ENCODE measurements at places on chromosomes 11 and 22.

GRCh38 chr11:72072348-72072747, 8.0 kb downstream of the NUMA1 start:
- DNase-seq: no peak

- DNase-seq: no peak
Measured at GRCh38 chr11:108220721-108221336, 1.6 kb downstream of the NPAT start.

DNA sequence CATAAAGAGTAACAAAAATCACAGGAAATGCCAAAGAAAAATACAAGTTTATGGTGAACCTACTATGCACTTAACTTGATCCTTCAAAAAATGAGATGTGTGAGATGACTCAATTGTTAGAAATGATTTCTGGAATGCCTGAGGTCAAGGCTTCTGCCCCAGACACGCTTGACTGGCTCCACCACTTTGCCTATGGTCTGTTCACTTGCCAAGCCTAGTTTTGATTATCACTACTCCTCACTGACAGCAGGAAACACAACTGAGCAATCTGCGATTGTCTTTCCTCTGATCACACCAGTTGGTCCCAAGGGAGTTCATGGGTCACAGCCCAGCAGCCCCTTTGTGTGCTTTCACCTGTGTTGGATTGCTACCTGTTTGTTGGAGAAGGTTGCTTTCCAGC, 20.6 kb upstream of the PRDM10 start:
- DNase-seq: no peak

DNA sequence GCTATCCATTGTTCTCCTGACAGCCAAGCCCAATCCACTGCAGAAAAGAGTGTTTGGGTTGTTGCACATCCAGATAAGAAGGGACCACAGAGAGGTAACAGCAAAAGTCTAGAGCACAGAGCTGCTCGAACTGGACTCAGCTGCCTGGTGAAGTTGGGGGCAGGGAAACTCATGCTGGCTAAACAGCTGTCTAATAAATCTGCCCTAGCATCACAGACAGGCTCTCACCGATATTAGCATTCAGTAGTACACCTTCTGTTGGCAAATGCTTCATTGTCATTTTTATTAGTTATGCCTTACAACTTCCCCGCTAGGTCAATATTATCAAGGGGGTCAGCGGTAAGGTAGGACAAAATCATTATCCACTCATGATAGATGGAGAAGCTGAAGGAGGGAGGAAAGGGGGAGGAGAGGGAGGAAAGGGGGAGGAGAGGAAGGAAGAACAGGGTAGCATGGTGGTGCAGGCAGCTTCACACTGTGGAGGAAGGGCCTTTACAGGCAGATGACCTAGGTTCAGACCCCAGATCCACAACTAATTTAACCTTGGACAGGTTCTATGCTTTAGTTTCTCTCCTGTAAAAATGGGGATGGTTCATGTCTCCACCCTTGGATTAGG, 102.7 kb downstream of the LARGE1 start:
- no peak for DNase-seq

DNA sequence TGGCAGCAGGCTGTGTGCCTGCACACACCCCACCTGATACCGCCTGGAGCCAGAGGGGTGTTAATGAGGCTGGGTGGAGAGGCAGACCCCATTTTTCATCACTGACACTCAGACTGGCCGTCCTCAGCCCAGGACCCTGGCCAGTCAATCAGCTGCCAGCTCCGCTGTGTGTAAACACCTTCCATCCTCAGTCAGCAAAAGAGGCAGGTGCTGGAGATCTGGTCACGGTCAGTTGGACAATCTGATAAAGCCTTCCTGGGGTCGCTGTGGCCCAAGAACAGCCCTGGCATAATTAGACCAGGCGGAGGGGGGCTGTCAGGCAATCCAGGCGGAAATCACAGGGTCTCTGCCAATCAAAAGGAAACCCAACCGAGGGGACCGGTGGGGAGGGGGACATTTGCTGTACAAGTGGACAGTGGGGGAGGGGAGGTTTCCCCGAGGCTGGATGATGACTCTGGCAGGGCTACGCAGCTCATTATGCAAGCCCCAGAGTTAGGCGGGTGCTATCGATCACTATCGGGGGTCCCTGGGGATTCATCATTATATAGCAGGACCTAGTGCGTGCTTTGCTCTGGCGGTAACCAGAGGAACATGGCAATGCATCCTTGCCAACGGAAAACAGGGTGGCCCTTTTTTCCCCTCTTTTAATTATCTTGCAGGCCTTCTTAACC, 72.9 kb downstream of the ABTB2 start:
- no peak for DNase-seq

DNA sequence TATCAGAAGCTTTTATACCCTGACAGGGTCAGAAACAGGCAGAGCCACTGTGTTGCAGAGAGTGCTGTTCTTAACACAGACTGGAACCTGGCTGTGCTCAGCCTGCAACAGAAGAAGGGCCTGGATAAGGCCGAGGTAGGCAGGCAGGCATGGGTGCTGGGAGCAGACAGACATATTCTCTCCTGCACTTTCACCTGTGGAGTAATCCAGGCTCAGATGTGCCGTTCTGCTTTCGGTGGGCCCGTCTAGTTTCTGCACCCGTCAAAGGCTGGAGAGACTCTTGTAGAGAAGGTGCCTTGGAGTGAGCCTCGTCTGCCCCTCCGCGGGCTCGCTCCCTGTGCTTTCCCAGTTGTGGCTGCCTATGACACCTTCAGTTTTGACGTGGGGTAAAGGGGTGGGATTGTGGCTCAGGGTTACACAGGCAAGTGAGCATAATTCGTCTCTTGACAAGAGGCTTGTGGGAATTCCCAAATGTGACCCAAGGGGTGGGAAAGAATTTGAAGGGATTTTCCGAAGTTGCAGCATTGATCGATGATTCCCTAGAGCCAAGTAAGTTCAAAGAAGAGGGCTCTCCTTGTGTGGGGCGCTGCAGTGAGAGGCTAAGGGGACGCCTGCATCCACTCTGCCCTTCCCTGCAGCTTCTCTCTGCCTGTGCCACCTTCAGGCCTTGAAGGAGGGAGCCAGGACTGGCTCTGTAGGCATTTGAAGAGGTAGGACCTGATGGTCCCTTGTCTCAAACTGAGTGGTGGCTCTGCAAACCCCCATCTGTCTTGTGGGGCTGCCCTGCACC, 16.2 kb upstream of the ST3GAL4 start:
- no peak for DNase-seq

DNA sequence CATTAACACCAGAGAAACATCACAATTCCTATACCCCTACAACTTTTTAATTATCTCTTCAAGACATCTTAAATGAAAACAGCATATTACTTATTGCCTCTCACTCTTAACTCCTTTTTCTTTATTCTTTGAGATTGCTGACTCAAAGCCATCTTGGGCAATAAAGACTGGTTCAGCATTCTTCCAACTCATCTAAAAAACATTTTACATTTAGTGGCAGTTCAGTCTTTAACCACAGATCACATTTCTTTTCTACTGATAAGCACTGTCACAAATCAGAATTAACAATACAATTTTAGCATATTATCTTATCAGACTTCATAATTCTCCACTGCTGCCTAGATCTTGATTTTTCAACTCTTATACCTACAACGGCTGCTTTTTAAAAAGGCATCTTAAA, 34.0 kb downstream of the SIK3 start:
- no peak for DNase-seq

GRCh38 chr22:46044621-46045458, 67.9 kb upstream of the WNT7B start:
- no peak for DNase-seq

DNA sequence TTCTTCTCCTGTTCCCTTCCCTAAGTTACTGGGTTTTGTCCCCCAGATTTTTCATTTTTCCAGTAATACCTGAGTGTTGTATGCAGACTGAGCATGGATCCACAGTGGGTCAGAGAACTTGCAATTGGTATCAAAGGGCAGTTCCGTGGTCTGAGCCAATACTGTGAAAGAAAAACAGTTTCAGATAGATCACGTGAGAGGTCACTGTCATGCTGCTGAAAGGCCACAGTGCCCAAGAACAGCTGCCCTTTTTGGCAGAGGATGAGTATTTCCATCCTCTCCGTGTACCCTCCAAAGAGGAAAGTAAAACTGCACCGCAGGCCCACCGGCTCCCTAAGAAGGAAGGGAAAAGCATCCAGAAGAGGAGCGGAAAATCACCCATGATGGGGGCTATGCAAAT, 73.0 kb upstream of the TBCEL start:
- no peak for DNase-seq

GRCh38 chr11:15697437-15698236, 582.9 kb downstream of the INSC start:
- no peak for DNase-seq

DNA sequence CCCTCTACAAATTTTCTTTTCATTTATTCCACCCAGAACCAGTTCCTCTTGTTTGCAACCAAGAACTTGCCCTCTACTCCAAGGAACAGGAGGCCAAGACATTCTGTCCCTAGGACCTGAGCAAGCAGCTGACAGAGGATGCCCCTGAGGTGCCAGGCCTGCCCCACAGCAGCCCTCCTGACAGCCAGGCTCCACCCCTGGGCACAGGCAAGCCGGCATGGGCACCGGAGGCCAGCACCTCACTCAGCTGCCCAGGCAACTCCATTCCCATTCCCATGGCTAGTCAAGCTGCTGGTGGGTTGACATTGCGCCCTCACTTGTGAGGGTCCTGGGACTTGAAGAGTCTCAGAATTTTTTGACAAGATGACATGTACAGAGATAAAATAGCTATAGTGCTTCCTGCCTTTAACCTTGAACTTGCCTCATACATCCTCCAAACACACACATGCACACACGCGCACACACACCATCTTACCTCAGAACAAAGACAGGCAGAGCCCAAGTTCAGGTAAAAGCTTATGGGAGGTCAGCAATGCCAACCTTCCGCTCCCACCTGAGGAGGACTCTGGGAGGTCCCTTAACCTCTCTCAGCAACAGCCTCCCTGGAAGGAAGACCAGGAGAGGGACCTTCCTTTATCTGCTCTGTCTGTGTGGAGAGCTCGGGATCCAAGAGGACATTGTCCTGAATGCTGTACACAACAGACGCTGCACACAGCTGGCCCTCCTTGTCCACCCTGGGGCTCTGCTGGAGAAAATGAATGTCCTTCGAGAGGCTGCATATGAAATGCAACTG, 620.9 kb upstream of the CADM1 start:
- DNase-seq: no peak

GRCh38 chr22:27853424-27853823, 51.9 kb upstream of the MN1 start:
- no peak for DNase-seq

DNA sequence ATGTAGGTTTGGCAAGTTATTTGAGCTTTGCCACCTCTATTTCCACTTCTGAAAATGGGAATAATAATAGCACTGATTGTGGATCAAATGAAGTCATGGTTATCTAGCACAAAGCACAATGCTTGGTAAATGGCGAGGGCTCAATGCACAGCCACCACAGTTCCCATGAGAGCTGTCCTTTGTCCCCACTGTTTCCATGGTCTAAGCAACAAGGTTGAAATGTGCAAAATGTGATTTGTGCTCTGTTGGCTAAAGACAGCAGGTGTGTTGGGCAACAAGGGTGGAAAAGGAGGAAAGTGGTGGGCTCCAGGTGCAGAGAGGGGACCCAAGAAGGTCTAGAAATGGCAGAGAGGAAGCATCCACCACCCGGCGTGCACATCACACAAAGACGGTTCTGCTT, 200.5 kb downstream of the TRIM29 start:
- no peak for DNase-seq

DNA sequence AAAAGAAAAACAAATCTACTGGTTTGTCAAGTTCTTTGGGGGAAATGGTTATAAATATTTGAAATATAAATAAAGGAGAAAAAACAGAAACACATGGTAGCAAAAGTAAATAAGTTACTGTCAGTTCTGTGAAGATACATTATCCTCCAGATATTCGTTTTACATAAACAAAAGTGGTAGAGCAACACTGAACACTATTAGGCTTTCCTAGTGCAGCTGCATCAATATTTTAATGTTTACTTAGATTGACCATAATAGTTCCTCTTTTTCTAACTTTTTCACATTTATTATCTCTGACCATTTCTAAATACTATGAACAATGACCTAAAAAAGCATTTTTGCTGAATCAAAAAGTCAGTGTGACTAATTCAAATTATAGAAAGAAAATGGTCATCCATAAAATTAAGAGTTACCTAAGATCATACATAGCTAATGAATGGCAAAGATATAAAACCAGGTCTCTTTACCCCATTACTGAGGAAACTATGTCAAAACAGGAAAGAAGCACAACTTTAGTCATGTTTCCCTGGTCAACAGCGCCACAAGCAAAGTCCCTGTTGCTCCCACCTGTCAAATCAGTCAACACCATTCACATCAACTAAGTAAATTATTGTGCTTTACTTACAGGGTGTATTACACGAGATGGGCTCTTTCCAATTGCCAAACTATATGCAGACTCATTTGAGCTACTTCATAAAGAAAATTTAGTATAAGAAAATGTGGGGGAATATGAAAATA, 38.5 kb downstream of the SBF2 start:
- DNase-seq: no peak

DNA sequence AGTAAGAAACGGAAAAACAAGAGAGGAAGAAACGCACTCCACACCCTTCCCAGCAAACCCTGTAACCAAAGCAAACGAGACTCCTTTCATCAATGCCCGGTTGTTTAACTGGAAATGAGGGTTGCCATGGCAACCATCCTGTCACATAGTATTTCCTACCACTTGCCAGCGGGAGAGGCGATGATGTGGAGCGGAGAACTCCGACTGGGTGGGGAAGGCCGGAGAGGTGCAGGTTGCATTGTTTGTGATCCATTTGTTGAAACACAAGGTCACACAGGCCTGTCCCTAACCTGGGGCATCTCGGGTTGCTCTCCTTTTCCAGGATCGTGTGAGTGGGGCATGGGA, 609.9 kb downstream of the BUD13 start:
- no peak for DNase-seq

DNA sequence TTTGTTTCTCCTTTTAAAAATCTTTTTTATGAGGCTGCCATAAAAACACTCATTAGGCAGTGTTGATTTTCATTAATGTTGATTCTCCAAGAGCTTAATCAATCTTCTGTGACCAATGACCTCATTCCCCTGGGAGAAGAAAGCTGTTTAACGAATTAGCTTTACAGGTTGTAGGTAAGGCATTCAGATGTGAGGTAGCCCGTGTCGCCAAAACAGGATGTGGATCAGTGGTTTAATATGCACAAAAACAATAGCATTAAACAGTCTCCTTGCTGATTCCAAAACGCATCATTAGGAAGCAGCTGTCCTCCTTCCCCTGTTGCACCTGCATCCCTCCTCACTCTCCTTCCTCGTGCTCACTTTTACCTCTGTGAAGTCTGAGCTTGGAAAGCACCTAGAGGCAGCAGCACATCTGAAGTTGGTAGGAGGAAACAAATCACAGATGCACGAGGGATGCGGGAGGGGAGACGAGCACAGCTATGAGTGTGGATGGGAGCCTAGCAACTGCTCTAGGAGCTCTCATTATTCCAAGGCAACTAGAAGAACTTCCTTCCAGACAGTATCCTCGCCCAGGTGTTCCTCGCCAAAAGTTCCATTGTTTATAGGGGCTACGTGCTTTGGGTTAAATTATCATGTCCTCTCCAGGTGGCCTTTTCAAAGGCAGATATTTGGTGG, 179.4 kb upstream of the SNX19 start:
- DNase-seq: no peak
